C1 segment of cervical spinal cord (tissue), 14 donors: ENCODE measurements at places on chromosomes 6 and 20.

DNA sequence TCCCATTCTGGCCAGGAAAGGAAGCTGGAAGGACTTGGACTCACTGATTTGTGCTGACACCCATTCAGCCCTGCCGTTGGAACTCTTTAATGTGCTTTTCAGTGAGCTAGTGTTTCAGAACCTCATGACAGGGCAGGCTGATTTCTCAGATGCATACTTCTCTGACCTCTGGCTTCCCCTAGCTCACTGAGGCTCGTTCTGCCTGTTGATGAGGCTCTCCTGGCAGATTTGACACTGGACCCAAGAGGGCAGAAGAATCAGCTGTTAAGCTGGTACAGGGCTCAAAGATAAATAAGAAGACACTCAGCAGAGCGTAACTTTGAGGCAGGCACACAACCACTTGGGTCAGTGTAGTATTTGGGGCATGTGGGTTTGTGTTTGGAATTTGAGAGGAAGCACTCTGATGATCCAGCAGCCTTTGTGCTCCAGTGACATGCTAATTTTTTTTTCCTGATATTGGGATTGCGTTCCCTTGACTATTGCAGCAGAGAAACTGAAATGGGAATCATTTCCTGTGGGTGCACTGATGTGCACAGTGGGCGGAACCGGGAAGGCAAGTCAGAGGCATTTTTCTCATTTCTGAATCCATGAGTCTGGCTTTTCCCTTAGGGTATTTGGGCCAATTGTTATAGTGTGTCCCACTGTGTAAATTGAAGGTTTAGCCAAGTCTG lies 80.2 kb downstream of the CARMIL1 start:
- no peak for DNase-seq

DNA sequence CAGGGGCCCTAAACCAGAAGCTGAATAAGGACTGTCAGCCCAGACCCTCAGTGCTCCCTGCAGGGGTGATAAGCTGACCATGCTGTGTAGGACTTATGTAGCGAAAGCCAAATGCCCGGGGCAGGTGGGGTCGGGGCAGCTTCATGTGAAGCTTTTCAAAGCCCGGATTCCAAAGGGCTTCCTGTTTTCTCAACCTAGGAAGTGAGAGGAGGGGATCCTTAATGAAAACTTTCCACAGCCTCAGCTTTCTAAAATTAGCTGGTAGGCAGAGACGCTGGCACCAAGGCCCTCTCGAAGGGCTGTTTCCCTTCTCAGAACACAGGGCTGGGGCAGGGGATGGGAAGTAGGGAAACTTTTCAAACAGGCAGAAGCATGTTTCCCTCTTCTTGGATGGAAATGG lies 148.9 kb downstream of the NFATC2 start:
- DNase-seq: no peak

GRCh38 chr6:47455533-47456209 lies 21.9 kb upstream of the CD2AP start:
- no peak for DNase-seq

DNA sequence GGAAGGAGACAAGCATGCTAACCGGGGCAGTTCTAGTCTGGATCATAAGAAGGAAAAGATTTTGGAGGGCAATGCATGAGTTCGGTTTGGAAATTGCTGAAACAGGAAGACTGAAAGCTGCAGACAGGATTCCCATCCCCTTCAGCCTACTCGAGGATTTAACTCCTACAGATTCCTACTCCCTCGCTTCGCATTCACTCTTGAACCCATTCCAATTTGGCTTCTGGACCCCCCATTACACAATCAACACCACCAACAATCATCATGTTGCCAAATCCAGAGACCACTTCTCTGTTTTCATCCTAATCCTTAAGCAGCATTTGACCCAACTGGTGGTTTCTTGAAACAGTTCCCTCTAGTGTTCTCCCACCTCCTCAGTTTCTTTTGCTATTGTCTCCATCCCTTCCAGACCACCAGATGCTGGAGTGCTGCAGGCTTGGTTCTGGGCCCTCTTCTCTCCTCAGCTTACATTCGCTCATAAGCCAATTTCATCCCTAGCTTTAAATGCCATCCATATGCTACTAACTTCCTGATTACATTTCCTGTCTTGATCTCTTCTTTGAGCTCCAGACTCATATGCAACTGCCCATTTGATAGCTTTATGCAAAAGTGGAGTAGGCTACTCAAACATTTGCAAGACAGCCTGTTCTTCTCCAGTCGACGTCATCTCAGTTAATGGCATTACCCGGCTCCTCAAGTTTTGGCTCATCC lies 66.5 kb downstream of the DTNBP1 start:
- DNase-seq: no peak

- no peak for DNase-seq
Observed at GRCh38 chr6:81289229-81289628, 463.3 kb downstream of the TENT5A start.

- DNase-seq: no peak
Observed at GRCh38 chr6:7765575-7766325, 39.9 kb downstream of the BMP6 start.

- no peak for DNase-seq
Observed at GRCh38 chr6:30711758-30712380, 5.2 kb downstream of the MDC1 start.

- DNase-seq: no peak
Observed at GRCh38 chr20:4158466-4159050, 143.2 kb upstream of the RNF24 start.

DNA sequence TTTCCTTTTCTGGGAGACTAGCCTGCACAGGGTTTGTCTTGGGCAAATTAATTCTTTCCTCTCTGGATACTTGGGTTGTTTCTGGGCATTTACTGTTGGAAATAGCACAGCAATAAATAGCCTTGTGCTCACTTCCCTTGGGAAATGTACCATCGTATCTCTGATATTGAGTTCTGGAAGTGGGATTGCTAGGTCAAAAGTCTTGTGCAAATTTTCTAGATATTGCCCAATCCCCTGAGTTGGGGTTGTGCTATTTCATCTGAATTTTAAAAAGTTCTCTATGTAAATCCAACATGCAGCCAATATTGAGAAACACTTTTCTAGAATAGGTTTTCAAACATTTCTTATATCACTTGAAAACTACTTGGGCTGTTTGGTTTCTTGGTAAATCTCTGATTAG lies 64.0 kb upstream of the ELOVL5 start:
- DNase-seq: no peak

DNA sequence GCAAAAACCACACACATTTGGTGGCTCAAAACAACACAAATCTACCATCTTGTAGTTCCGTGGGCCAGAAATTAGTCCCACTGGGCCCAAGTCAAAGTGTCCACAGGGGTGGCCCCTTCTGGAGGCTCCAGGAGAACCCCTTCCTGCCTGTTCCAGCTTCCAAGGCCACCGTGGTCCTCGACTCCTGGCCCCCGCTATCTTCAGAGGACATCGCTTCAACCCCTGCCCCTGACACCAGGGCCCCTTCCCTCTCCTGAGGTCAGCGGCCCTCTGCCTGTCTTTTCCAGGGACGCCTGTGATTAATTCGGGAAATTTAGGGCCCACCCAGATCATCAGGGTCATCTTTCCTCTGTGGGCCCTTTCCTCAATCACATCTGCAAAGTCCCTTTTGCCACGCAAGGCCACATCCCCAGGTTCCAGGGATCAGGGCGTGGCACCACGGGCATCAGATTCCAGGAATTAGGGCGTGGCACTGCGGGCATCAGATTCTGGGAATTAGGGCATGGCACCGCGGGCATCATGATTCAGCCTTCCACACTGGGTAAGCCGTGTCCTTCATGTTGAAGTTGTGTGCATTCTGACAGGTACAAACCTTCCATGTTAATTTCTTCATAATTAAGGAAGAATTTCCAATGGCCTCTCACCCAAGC lies 59.9 kb upstream of the SMOC2 start:
- no peak for DNase-seq

DNA sequence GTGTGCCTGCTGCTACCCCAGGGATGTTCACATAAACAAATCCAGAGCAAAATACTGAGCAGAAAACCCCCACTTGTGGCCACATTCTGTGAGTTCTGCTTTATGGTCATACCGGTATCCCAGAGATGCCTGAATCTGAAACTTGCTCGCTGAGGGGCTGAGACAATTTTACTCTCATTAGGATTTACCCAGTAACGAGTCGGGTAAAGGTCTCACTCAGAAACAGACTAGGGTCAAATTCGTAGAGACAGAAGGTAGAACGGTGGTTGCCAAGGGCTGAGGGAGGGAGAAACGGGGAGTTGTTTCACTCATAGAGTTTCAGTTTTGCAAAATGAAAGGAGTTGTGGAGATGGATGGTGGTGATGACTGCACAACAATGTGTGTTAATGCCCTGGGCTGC lies 45.4 kb upstream of the NKX2-2 start:
- DNase-seq: no peak

- no peak for DNase-seq
Observed at GRCh38 chr6:163706500-163707087, 292.1 kb downstream of the QKI start.

DNA sequence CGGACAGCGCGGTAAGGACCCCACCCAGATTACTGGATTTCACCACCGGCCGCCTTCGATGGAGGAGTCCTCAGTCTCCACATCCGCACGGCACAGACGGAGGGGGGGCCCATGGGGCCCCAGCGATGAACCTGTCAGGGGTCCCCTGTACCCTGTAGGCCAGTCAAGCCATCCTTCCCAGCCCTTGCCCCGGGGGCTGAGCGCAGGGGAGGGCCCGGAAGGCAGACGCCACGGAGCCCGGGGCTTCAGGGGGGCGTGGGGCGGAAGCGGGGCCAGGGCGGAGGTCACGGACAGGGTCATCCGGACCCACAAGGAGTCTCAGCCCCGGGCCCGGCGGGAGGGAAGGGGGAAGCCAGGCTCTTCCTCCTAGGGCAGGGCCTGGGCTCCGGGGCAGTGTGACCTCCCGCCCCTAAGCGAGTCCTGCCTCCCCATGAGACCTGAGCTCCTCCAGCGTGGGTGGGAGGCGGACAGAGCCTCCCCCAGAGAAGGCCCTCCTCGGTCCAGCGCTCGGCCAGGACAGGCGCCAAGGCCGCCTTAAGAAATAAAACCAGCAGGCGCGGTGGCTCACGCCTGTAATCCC lies 22.8 kb downstream of the ZBTB46 start:
- no peak for DNase-seq

DNA sequence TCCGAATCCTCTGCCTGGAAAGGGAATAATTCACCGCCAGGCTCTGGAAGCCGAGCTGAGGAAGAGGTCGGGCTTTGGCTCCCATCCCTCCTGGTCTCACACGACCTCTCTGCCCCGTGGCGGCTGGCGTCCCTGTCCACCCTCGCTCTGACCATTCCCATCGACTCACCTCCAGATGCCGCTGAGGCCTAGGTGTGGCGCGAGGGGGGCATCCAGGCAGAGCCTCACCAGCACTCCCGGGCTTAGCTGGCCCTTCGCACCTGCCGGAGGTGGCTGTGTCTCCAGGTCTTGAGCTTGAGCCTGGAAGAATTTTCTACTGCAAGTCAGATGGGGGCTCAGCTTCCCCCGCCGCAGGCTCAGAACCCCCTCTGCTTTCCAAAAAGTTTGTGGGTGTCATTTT lies 28.5 kb upstream of the SMOC2 start:
- no peak for DNase-seq

- no peak for DNase-seq
Observed at GRCh38 chr20:25148181-25148981, 47.1 kb upstream of the ENTPD6 start.

GRCh38 chr6:74785236-74785635 lies 420.6 kb downstream of the COL12A1 start:
- no peak for DNase-seq

DNA sequence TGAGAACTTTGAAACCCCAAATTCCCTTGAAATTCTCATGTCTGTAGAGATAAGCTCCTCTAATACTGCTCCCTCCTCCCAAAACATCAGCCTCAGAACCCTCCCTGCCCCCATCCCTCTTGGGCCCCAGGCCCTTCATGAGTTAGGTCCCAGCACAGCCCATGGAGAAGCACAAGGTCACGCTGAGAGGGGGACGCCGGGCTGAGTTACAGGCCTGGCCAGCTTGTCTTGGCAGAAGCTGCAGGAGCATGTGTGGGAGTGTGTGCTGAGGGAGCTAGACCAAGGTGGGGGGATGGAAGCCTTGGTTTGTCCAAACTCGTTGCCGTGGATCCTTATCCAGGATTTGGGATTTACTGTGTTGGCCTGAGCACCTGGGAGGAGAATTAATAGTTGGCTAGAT lies 8.5 kb upstream of the PTCRA start:
- no peak for DNase-seq

- no peak for DNase-seq
Observed at GRCh38 chr6:125748406-125749172, 843 bp upstream of the HEY2 start.

DNA sequence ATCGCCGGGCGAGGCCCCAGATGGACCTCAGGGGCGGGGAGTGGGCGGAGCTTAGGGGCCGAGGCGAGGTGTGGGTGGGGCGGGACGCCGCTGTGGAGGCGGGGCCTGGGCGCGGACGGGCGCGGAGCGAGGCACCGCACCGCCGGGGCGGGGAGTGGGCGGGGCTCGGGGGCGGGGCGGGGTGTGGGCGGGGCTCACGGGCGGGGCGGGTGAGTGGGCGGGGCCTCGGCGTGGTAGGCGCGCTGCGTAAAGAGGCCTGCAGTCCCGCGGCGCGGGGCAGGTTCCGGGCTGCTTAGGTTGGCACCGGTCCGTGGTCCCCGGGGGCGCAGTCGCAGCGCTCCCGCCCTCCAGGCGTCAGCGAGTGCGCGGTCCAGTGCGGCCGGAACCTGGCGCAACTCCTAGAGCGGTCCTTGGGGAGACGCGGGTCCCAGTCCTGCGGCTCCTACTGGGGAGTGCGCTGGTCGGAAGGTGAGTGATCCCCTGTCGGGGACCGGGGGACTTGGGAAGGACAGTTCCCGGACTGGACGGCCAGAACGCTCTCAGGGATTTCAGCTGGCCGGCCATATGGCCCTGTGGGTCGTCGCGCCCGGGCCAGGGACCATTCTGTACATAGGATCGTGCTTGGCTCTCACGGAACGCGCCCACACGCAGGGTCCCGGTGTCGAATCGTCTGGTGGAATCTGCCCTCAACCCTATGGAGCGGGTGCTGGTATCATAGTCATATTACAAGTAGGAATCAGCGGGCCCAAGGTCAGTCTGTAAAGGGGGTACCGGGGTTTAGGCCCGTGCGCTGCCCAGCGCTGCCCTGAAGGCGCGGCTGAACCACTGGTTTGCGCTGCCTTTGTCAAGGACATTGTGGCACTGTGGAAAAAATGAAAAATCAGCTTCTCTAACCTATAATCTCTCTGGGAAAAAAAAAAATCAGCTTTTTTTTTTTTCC lies at the start of gene NQO2:
Gene NQO2 (plus strand): TSS at position 277 of the 940 bp plus-strand sequence. CDS start 6,659 bp downstream, outside the sequence.
- peak; percentile 87 for DNase-seq

- DNase-seq: no peak
Observed at GRCh38 chr20:17790296-17790695, 90.5 kb downstream of the BANF2 start.
